ENCODE measurements at places on chromosomes 16 and 17.

GRCh38 chr17:63519116-63519881 is 3.9 kb upstream of the KCNH6 start:
- DNase-seq, result no peak

DNA sequence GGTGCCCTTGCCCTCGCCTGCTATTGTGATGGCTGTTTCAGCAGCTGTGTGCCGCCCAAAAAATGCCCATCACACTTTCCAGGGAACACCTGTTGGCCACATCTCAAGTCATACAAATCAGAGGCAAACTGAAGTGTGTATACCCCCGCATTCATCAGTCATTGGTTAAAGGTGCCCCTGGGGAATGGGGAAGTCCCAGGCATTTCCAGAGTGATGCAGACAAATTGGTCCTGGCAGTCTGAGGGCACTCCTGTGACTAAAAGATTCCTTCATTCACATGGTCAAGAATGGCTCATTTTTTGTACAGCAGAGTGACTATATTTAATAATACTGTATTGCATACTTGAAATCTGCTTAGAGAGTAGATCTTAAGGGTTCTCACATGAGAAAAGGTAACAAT is 102.9 kb upstream of the TMEM97 start:
- no peak for DNase-seq

- DNase-seq, result no peak
These were observed 30.4 kb downstream of the HASPIN start for GRCh38 chr17:3754066-3754457.

GRCh38 chr16:81700071-81700779 is 78.9 kb upstream of the PLCG2 start:
- no peak for DNase-seq

DNA sequence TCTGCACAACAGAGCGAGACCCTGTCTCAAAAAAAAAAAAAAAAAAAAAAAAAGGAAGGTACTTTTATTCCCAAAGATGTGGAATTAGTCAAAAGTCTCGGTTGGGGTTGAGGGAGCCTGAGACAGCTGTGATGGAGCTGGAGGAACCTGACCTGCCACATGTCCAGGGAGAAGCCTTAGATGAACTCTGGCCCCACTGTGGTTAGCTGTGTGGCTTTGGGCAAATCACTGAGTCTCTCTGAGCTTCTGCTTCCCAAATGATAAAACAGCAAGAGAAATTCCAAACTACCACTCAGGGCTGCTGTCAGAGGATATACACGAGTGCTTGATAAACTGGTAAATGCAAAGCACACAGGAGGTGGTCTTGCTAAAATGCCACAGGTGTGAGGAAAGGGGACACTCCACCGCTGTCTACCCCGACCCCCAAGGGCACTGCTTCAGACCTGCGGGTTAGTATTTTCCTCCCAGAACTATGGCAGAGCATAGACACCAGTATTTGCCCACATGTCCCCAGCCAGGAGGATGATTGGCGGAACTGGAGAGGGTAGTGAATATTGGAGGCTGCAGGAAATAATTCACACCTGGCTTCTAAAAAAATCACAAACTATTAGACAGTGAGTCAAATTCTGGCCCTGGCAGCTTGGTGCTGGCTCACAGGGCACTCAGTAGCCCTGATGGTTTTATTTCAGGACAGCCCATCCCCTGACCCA is 14.7 kb downstream of the DRC3 start:
- DNase-seq, result no peak

DNA sequence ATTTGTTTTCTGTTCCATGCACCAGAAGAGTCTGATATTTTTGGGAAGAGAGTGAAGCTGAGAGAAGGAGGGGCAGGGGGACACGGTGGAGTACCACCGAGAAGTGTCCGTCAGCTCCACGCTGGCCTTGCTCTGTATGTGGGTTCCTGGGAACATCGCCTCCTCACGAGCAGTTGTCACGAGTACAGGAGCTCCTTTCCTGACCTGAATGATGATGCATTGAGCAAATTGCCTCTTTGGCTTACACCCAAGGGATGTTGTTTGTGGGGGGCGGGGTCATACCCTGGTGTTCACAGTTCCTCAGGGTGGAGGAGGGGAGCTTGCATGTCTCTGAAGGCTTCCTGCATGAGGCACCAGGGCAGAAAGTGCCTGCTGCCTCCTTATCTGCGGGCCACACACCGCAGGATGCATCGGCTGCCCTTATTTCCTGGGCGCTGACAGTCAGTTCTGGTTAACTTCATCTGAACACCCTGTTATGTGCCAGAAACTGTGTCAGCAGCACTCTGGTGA is 36.2 kb downstream of the RGS9 start:
- no peak for DNase-seq

DNA sequence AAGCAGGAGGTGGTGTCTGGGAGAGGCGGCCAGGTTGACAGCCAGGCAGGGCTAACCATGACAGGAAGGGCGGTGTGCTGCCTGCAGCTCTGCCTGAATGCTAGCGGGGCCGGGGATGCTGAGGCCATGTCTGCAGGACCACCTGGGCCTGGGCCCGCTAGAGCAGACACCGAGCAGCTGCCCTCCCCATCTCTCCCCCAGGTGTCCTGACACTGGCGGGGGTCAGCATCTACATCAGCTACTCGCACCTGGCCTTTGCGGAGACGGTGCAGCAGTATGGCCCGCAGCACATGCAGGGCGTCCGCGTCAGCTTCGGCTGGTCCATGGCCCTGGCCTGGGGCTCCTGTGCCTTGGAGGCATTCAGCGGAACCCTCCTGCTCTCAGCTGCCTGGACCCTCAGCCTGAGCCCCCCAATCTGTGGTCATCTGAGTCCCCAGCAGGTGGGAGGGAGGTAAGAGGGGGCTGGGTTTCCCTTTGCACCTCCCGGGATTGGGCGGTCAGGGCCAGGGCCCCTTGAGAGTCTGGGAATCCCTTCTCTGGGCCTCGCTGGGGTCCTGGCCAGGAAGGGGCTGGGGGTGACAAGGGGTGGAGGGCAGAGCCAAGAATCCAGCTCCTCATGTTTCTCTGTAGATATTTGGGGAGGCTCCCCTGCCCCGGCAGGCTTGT is 7.5 kb downstream of the TMEM235 start:
- DNase-seq, result no peak

DNA sequence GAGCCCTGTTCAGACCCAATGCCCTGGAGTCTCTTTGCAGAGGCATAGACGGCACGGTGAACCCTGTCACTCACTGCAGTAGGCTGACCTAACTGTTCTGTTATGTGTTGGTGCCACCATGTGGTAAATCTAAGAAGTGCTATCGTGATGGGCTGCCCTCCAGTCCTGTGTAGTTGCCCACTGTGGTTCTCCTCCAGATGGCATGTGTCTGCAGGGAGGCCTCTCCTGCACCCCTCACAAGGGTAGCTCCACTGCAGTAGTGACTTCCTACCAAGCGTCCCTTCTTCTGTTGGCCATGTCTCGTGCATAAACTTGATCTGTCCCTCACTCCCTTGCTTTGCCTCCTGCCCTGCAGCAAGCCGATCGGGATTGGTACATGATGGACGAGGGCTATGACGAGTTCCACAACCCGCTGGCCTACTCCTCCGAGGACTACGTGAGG is 5.8 kb downstream of the DHX38 start:
- DNase-seq, result peak; percentile 12

DNA sequence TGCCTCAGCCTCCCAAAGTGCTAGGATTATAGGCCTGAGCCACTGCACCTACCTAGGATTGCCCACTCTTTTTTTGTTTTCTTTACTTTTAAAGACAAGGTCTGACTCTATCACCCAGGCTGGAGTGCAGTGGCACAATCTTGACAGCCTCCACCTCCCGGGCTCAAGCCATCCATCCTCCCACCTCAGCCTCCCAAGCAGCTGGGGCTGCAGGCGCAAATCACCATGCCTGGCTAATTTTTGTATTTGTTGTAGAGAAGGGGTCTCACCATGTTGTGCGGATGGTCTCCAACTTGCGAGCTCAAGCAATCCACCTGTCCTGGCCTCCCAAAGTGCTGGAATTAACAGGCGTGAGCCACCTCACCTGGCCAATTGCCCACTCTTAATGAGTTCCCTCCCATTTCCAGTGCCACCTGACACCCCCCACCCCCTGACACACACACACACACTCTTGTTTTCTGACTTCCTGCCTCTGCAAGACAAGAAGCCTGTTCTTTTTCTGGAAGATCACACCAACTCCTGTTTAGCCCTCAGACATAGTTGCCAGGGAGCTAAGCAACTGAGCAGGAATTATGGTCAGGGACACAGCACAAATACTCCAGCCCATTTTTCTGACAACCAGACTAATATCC is 2.6 kb downstream of the OVCA2 start:
- DNase-seq, result no peak

DNA sequence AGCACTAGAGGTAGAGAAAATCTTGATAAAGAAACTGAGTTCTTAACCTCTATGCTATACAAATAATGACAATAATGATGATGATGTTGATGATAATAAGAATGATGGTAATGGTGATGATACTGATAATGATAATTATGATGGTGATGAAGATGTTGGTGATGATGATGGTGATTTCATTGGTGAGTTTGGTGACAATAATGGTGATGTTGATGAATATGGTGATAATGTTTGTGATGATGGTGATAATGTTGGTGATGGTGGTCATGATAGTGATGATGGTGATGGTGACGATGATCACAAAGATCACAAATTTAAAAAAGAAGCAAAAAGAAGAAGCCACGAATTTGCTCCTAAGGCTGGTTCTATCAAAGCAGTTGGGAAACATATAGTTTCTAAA is 519.0 kb upstream of the C16orf82 start:
- DNase-seq, result no peak

- no peak for DNase-seq
These were observed 19.2 kb downstream of the ASIC2 start for GRCh38 chr17:33273743-33274410.

DNA sequence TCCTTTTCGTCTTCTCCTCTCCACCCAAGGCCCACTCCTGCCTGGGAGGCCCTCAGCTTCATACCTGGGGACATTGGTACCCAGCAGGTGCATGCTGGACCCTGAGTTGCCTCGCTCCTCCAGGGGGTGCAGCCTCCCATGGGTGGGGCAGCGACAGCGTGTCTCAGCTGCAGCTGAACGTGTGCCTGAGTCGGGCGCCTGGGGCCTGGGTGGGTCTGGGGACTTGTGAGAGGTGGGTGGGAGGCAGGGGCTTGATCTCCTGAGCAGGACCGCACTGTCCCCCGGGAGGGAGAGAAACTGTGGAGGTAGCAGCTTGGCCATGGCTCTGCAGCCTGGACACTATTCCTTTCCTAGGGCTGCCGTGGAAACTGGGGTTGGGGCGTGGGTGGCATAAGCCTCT is 24.8 kb upstream of the ENGASE start:
- no peak for DNase-seq

DNA sequence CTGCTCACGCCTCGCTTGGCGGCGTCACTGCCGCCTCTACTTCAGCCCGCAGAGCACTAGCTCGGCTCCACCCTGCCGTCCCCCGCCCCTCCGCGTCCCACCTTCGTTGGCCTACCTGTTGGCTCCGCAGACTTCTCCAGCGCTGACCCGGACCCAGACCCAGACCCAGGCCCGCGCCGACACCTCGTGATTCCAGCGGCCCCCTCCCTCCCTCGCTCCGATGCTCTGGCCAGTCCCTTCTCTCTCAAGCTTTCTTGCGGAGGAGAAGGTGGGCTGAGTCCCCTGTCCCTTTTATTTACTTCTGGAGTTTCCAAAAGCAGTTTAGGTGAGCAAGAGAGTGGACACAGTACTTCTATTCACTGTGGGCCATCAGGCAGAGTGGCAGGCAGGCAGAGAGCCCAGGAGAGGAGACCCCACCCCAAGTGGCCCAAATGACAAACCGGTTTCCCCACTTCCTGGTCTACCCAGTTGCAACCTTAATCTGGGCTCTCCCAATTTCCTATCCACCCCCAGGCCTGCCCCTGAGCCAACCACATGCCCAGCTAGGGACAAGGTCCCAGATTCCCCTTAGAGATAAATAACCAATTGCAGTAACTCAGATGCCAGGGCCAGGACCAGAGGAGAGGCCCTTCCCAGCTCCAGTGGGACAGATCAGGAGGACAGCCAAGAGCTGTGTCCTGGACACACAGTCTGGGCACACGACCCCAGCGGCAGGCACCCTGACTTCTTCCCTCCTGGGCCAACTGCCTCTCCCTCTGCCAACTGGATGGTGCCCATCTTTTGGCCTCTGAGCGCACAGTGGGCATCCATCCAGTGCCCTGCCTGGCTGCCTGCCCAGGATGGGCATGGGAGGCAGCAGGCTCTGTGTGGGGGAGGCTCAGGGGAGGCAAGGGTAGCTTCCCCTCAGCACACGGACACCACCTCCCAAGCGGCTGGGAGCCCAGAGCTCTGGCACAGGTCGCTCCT is 1.2 kb upstream of the SRCIN1 start:
- DNase-seq, result no peak

DNA sequence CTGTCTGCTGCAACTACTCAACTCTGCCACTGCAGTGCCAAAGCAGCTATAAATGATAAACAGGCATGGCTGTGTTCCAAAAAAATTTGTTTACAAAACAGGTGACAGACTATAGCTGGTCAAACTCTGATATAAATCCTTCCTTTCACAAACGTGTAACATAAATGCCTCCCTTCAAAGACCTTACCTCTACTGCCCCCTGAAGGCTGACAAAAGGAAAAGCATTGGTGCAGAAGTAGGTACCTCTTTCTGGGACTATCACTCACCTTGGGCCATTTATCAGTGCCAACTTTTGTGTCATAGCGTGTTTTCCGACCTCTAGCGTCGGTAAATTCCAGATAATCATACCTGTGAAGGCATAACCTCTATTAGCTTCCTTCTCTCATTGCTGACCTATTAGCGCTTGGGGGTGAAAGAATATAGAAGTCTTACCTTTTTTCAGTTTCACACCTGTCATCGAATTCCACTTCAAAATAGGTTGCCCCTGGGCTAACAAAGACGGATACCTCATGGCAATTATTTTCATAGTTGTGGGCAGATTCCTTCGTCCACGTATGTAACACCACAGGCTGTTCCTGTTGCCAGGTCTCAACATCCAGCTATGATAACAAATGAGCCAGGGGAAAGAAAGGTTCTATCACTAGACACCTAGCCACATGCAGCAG is 67.9 kb downstream of the ZZEF1 start:
- DNase-seq, result no peak

DNA sequence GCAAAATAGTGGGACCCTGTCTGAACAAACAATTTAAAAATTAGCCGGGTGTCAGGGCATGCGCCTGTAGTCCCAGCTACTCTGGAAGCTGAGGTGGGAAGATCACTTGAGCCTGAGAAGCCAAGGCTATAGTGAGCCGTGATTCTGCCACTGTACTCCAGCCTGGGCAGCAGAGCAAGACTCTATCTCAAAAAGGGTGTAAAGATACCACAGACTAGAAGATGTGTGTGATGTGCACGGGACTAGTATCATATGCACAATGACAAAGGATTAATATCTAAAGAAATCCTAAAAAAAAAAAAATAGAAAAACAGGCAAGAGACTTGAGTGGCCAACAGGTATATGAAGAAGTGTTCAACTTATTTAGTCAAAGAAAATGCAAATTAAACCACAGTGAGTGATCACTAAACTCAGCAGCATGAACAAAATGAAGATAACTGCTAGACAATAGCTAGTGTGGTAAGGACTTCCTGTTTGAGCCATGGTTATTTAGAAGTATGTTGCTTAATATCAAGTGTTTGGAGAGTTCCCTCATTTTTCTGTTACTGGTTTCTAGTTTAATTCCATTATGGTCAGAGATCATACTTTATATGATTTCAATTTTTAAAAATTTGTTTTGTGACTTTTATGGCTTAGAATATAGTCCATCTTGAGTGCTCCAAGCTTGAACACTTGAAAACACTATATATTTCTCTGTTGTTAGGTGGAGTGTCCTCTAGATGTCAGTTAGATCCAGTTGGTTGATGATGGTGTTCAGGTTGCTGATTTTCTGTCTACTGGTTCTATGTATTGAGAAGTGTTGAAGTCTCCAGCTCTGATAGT is 14.7 kb upstream of the SLX4 start:
- no peak for DNase-seq

Measured in C1 segment of cervical spinal cord (tissue), 14 donors.